NCI-H1417 treated with DMSO at 0.1 percent for 48 hours (cell line): ENCODE measurements at places on chromosomes 12 and 14.

DNA sequence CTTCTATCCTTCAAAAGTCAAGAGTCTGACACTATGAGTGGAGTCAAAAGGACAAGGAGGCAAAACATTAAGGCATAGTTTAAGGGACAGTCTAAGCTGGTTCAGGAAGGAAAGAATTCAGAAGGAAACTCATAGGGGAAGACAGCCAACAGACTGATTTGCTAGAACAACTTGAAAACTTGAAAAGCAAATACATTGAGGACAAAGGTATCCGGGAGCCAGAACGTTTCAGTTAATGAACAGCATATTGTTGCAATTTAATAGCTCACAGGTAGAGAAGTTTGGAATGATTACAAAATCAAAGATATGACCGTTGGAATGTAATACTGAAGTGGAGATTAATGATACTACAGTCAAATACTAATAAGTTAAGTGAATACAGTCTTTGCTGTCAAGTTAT, 312.8 kb upstream of the RPL10L start:
- DNase-seq = no peak

GRCh38 chr14:33747749-33748148, 203.1 kb downstream of the EGLN3 start:
- no peak for DNase-seq

- DNase-seq = no peak
These were observed 336.3 kb downstream of the NOVA1 start for GRCh38 chr14:26261368-26262122.

DNA sequence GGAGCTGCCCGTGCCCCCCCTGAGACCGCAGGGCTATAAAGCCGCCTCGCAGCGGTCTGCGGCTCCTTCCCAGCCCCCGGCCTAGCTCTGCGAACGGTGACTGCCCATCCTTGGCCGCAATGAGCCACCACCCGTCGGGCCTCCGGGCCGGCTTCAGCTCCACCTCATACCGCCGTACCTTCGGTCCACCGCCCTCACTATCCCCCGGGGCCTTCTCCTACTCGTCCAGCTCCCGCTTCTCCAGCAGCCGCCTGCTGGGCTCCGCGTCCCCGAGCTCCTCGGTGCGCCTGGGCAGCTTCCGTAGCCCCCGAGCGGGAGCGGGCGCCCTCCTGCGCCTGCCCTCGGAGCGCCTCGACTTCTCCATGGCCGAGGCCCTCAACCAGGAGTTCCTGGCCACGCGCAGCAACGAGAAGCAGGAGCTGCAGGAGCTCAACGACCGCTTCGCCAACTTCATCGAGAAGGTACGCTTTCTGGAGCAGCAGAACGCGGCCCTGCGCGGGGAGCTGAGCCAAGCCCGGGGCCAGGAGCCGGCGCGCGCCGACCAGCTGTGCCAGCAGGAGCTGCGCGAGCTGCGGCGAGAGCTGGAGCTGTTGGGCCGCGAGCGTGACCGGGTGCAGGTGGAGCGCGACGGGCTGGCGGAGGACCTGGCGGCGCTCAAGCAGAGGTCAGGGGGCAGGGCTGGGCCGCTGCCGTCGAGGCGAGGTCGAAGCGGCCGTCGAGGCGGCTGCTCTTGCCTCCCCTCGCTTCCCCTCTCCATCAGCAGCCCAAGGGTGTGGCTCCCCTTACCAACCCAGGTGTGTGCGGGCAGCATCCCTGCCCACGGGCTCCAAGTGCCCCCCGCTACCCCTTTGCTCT, at the start of gene PRPH:
Gene PRPH, plus strand, starts transcription at position 66 of the 855 bp plus-strand sequence. Its CDS starts 54 bp downstream, at position 120.
- no peak for DNase-seq

DNA sequence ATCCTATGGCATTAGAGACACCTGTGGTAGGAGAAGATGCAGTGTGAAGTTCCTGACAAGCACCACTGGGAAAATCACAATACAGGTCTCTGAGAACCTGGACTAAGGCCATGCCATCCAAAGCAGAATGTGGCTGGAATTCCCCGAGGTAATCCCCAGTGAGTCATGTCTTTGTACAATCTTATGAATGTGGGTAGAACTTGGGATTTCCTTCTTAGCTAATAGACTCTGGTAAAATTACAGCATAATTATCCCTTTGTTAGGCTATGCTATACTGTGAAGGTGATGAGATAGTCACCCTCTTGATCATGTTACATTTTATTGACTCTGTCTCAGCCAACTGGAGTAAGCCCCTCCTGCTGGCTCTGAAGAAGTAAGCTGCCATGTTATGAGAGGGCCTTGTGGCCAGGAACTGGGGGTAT, 224.3 kb upstream of the DCN start:
- no peak for DNase-seq

DNA sequence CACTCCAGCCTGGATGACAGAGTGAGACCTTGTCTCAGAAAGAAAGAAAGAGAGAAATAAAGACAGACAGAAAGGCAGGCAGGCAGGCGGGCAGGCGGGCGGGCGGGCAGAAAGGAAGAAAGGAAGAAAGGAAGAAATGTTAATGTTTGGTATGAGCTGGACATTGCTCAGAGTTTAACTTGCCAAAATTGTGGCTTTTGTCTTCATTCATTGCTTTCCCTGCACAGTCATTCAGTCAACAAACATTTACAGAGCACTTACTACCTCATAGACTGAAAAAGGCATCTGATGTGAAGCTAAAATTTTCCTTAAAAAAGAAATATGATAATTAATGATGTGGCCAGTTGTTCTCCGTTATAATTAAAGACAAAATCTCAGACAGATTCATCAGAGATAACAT, 247.1 kb downstream of the SPTSSA start:
- DNase-seq = no peak

DNA sequence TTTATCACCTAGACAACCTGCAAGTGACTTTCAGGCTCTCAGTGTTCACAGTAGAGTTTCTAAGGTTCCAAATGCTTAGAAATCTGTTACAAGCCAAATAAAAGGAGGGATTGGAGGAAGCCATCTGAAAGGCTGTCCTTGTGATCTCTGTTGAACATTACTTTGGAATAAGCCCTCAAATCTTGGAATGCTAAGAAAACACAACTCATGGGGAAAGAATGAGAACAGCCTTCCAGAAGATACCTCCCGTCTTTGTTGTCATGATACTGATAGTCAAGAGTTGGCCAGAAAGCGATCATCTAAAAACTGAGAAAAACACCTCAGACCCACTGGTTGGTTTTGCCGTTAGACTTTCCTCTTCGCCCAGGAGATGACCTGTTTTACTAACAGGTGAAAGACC, 44.4 kb upstream of the KCNK13 start:
- DNase-seq = no peak

DNA sequence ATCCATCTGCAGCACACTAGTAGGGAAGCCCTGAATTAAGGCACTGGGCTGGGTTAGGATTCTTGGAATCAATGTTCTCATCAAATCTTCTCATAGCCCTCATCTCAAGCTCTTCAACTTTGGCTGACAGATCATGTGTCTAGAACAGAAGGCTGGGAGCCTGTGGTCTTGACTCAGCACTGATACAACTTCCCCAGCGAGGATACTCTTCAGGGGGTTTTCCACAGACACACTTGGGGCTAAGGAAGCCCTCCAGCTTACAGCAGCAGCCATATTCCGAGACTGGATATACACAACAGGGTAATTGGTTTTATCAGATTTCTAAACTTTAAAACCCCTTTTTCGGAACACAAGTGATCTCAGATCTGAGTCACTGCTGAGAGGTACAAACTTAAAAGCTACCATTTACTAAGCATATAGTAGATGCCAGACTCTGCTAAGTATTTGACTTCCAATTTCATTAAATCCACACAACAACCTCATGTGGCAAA, 3.5 kb downstream of the FMNL3 start:
- no peak for DNase-seq

DNA sequence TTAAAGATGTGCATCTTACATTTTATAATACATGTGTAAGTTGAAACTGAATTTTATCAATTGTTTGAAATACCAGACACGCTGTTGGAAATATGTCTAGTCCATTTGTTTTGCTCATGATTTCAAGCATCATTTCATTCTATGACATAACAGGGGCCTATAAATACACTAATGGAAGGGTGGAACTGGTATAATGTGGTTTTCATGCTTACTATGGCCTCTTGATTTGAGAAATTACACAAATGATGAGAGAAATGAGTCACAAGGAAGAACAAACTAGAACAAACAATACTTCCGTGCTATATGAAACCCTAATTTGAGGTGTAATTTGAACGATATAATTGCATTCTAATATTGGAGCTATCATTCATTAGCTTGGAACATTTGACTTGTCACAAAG, 663.4 kb downstream of the SLC16A7 start:
- DNase-seq = peak; percentile 94

DNA sequence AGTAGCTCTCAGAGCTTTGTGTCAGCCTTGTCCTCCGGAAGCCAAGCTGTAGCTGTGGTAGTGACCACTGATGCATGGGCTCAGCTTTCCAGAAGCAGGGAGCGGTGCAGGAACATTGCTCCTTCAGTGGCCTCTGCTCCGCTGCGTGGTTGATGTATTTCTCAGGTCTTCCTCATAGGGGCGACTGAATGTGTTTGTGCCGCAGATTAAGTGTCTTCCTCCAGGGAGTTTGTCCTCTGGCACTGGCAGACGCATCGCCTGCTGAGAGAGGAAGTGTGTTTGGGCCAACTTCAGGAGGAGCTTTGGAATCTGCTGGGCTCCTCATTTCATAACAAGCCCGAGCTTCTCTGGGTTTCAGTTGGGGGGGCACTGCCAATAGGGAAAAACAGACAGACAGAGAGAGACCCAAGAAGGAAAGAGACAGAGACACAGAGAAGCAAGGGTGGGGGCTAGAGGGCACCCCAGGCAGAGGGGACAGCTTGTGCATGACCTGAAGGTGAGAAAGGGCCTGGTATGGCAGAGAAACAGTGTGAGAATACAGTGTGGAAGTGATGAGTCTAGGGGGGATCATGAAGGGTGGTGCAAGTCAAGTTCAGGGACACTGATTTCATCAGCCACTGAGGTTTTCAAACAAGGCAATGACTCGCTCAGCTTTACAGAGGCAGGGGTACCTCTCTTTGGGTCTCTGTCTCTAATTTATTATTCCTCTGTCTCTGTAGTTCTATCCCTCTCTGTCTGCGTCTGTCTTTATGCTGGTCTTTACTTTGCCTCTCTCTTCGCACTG, 69.4 kb upstream of the PRIMA1 start:
- no peak for DNase-seq

DNA sequence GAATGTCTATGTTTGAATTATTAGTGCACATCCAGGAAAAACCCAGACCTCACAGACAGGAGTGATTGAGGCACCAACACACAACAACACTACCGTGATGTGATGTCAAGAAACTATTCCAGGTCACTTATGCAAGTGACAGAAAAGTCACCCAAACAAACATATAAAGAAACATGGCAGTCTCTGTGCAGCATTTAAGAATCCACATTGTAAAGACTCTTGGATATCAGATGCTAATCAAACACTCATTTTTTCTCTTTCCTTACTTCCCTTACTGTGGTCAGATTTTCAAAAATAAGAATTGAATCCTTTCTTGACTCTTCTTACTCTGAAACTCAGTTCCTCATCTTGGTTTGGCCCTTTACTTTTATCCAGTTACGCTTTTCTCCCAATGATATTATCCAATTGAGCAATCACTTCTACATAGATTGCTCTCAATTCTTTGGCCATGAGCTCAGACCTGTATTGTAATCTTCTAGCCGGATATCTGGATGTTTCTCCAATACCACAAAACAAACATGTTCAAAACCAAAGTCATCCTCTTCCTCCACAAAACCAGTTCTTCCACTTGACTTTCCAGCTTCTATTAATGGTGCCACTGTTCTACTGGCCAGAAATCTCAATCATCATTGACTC, 115.4 kb downstream of the DUSP6 start:
- DNase-seq = no peak

- no peak for DNase-seq
These were observed 7.9 kb downstream of the PPFIBP1 start for GRCh38 chr12:27531896-27532295.

GRCh38 chr12:105832806-105833205, 305.9 kb downstream of the NUAK1 start:
- no peak for DNase-seq

DNA sequence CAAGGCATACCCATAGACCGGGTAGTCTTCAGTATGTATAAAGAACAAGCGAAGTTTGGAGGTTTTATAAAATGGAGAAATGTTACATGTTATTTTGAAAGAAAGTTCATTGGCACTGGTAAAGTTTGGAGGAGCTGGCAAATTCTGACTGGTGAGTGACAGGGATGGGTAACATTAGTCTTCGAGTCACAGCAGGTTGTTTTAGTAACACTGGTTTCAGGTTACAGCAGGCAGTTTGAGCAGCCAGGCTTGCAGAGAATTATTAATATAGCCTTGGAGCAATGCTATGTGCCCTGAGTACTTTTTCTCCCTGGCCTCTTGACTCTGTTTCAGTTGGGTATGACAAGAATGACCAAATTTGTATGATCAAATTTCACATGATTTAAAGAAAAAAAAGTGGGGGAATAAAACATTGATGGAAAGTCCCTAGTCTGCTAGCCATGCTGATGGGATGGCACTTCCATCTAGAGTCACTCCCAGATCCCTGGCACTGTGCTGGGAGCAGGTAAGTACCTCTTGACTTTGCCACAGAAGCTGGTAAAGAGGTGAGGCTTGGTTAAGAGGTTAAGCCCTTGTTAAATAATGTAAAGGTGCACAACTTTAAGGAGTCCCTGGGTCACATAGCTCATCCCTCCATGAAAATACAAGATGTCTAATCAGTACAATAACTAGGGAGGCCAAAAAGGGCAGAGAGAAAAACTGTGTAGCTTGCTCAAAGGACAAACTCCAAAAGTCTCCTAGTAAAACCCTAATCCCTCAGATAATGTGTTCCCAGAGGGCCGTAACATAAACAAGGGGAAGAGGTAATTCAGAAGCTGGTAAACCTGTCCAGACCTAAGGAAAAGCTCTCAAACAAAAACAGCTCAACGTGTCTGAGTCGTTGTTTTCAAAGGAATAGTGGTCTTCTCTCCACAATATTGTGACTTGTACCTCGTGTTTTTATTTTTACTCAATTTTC, 12.7 kb upstream of the SVOP start:
- DNase-seq = no peak

- DNase-seq = no peak
These were observed 1181.2 kb downstream of the VRK1 start for GRCh38 chr14:97978341-97978740.

GRCh38 chr12:101086490-101087135, 123.4 kb downstream of the SLC5A8 start:
- no peak for DNase-seq

- DNase-seq = no peak
These were observed 174.2 kb upstream of the SLC38A2 start for GRCh38 chr12:46546634-46547273.

DNA sequence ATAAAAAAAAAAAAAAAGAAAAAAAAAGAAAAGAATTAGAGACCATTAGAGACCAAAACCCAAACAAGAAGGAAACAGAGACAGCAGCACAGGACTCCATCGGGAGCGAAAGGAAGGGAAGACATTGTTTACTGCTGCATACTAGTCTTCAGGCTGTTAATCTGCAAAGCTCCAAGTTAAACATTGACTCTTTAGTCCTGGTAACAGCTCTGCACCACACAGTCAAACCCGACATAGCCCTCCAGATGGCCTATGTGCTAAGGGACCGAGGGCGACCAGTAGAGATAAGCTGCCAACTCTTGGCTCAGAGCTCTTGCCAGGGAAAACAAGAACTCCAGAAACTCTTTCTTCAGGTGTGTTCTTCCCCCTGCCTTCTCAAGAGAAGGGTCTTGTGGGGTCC, 7.8 kb downstream of the P2RX4 start:
- no peak for DNase-seq

GRCh38 chr12:28563286-28563685, 373.0 kb downstream of the CCDC91 start:
- no peak for DNase-seq
